Stimulated activated CD4-positive, alpha-beta T cell treated with anti-CD3 and anti-CD28 coated beads, Interleukin-1b, Interleukin-23, amount 100 ng/mL, for 24 hours (primary cell): ENCODE measurements at places on chromosomes 6 and 20.

DNA sequence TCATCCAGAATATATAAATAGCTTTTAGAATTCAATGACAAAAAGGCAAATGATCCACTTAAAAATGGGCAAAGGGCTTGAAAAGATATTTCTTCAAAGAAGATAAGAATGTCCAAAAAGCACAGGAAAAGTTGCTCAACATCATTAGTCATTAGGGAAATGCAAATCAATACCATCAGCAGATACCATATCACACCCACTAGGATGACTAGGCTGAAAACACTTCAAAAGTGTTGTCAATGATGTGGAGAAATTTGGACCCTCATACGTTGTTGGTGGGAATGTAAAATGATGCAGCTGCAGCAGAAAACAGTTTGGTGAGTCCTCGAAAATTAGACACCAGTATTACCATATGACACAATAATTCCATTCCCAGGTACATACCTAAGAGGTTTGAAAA is 303.6 kb upstream of the SLC35B3 start:
- DNase-seq = no peak

DNA sequence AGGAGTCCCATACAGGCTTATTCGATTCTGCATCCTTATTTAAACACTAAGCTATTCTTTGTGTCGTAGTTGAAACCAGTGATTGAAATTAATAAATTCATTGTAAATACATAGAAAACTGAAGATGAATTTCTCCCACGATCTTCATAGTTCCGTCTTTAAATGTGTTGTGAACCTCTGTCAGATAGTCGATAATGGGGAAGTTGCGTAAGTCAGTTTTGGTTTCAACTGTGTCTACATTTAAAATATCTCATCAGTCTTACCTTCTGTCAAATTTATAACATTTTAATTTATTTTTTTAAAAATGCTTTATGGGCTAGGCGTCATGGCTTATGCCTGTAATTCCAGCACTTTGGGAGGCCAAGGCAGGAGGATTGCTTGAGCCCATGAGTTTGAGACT is 12.7 kb downstream of the STX11 start:
- DNase-seq = no peak

GRCh38 chr6:29943053-29943966 is 978 bp downstream of the HLA-A start:
- DNase-seq = no peak

- no peak for DNase-seq
Measured at GRCh38 chr20:32354592-32355416, 3.3 kb upstream of the ASXL1 start.

DNA sequence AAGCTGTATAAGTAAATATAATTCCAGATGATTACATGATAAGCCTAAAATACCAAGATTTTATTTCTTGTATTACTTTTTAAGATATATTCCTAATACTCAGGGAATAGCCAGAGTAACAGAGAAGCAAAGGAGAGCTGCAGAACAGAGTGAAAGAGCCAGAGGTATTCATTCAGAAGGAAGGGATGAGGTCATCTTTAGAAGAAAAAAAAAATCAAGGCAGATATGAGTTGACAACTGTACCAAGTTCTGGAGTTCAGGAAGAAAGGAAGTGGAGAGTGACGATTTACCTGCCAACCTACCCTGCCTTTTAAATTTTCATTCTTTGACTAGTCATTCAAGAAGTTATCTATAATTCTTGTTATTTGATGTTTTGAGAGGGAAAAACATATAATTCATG is 28.8 kb upstream of the NHSL1 start:
- DNase-seq = no peak

GRCh38 chr6:115629415-115629814 is 431.3 kb downstream of the FRK start:
- DNase-seq = no peak

GRCh38 chr20:58472273-58473018 is 42.8 kb downstream of the APCDD1L start:
- DNase-seq = no peak

- no peak for DNase-seq
Measured at GRCh38 chr20:61436667-61437279, 184.7 kb downstream of the CDH4 start.

- DNase-seq = no peak
Measured at GRCh38 chr6:81889377-81890053, 137.0 kb upstream of the TENT5A start.

DNA sequence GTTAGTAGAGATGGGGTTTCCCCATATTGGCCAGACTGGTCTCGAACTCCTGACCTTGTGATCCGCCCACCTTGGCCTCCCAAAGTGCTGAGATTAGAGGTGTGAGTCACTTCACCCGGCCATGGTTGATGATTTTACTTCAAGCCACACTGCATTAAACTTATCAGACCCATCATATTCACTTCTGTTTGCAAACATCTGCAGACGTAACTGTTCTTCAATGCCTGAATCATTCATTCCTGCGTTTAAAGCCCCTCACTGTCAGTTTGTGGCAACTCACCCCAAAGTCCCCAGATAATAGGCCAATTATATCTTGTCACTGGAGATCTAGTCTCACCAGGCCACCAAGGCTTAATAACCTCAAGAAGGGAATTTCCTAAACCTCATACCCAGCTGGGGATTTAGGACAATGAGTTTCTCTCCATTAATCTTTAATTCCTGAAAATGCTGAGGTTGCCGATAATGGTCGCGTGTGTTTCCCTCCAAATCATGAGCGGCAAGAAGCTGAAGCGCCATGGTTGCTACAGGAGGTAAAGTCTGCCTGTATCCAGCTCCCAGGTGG is 229.6 kb downstream of the LY86 start:
- DNase-seq = no peak

GRCh38 chr20:5393218-5393870 is 76.6 kb upstream of the PROKR2 start:
- DNase-seq = no peak

GRCh38 chr20:24543741-24544140 is 74.3 kb downstream of the SYNDIG1 start:
- DNase-seq = no peak

GRCh38 chr20:33770005-33770404 is 38.2 kb downstream of the ZNF341 start:
- no peak for DNase-seq

GRCh38 chr20:47007826-47008655 is 113.4 kb downstream of the EYA2 start:
- no peak for DNase-seq

DNA sequence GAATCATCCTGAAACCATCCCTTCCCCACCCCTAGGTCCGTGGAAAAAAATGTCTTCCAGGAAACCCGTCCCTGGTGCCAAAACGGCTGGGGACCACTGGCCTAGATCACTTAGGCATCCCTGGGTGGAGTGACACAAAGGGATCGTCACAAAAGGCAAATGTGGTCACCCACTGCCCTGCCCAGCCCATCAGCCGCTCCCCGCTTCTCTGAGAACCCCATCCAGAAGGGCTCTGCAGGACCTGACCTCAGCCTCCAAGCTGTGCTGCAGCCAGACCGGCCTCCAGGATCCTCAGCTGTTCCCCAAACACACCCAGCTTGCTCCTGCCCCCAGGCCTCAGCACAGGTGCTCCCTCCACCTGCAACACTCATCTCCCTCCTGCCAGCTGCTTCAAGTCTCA is 61.6 kb downstream of the PREX1 start:
- DNase-seq = no peak

DNA sequence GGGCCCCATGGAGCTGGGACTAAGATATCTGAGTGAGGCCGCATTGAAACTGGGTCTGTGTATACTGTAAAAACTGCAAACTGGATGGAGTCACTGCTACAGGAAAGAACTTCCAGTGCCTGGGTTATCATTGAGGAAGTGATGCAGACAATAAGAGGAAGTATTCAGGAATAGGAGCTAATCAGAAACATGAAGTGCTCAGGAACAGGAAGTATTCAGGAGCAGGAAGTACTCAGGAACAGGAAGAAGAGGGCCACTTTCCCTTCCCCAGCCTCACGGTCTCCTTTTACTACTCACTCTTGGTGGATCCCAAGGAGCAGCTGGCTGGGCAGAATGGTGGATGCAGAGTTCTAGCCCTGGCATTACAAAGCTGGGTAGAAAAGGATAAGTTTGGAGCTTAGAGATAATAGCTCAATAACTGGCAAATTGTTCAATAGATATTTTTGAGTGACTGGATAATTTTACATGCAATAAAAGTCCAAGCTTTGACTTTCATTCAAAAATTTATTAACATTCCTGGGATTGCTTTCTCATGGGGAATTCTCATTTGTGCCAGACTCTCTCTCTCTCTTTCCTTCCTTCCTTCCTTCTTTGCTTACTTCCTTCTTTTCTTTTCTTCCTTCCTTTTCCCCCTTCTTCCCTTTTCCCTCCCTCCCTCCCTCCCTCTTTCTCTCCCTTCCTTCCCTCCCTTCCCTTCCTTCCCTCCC is 82.2 kb upstream of the PAX1 start:
- no peak for DNase-seq

DNA sequence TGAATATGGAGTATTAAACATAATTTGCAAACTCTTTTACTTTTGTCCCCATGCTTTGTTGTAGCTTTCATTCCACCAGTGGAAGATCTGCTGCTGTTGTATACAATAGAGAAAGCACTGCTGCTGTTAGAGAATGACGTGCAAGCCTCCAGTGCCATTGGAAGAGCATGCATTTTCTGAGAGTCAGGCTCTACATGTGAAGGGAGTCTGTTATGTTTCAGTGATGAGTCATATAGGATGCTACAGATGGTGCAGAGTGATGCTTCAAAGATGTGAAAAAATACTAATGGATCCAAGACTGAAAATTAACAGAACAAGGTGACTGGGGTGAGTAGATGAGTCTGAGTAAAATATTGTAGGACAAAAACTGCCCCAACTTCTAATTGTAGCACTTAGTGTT is 22.4 kb upstream of the BACH2 start:
- DNase-seq = no peak

GRCh38 chr6:79894939-79895338 is 52.4 kb downstream of the ELOVL4 start:
- no peak for DNase-seq

- no peak for DNase-seq
Measured at GRCh38 chr6:39855356-39855995, 63.3 kb downstream of the DAAM2 start.

DNA sequence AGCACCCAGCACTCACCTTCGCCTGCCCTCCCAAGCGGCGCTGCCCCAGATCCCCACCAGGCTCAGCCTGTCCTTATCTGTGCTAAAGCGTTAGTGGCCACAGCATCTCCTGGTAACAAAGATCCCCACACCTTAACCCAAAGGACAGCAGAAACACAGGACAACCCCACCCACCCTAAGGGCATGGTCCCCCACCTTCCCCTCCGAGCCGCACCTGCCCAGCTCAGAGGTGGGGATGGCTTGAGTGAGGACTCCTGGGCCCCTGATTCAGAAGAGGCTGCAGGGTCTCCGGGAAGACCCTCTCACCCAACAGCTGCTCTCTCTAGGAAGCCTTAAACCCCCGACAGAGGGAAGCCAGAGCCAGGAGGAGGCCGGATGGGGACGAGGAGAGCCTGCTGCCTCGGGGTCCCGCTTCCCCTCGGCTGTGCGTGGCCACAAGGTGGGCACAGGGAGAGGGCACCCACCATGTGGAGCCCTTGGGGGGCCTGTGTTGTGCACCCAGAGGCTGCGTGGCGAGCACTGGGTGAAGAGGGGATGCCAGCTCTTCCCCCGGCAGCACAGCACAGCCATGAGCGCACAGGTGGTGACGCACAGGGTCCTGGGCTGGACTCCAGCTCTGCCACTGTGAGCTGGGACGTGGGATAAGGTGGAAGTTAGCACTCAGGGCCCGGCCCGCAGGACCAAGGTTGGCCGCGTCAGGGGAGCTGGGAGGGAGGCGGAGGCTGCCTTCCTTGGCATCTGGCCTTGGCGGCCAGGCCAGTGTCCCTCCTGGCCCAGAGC is 31.9 kb upstream of the MRGBP start:
- DNase-seq = no peak

GRCh38 chr6:108782179-108783041 is 65.8 kb upstream of the ARMC2 start:
- DNase-seq = peak; percentile 47

DNA sequence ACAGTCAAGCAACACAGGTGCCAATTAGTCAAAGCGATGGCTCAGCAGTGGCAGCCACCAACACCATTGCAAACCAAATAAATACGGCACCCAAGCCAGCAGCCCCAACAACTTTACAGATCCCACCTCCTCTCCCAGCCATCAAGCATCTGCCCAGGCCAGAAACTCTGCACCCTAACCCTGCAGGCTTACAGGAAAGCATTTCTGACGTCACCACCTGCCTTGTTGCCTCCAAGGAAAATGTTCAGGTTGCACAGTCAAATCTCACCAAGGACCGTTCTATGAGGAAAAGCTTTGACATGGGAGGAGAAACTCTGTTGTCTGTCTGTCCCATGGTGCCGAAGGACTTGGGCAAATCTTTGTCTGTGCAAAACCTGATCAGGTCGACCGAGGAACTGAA is 30.6 kb downstream of the KHDC1L start:
- no peak for DNase-seq

GRCh38 chr20:25282034-25282781 is 34.3 kb downstream of the PYGB start:
- no peak for DNase-seq

GRCh38 chr6:65799389-65799788 is 92.4 kb upstream of the EYS start:
- DNase-seq = no peak

GRCh38 chr6:135270676-135271536 is 89.8 kb downstream of the MYB start:
- no peak for DNase-seq

DNA sequence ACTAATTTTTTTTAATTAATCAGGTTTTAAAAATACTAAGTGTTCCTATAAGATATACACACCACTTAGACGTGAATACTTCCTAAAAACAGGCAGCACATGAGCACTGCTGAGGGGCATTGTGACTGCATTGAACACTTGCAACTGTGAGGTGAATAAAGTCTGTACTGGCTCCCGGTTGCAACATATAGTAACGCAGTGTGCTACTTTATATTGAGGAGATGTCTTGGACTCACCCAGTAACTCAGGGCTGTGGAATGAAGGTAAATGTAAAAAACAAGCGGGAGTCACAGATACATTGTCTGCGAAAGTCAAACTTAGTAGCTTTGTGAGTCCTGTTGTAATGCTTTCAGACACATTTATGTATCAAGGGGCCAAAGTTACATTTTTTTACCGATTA is 17.0 kb upstream of the HLA-A start:
- DNase-seq = no peak

DNA sequence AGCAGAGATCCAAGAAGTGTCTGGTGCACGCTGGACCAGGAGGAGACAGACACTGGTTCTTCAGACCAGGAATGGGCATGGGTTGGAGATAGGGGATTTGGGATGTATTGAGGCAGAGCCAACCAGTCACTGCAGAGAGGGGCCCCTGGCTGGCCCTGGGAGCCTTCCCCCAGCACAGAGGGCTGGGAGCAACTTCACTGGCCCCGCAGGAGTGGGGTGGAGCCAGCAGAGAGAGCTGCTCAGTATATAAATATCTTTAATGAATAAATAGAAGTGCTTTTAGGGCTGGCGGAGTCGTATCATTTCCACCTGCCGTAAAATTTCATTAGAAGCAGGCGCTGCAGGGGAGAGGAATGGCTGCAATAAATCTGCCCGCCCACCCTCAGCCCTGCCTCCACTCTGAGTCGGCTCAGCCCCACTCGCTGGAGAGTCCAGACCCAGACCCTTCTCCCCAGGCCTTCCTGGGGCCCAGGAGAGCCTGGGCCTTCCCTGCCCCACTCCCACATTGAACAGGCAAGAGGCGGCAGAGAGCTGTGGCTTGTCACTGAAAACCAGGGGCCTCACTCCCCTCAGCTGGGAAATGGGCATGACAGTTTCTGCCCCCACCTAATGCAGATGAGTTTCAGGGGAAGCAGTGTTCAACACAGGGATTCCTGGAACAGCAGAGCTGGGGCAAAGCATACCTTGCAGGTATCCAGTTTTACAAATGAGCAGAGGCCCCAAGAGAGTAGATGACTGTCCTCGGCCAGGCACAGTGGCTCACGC is 23.9 kb upstream of the VSTM2L start:
- no peak for DNase-seq
